ENCODE measurements at places on chromosomes 5 and 9.

DNA sequence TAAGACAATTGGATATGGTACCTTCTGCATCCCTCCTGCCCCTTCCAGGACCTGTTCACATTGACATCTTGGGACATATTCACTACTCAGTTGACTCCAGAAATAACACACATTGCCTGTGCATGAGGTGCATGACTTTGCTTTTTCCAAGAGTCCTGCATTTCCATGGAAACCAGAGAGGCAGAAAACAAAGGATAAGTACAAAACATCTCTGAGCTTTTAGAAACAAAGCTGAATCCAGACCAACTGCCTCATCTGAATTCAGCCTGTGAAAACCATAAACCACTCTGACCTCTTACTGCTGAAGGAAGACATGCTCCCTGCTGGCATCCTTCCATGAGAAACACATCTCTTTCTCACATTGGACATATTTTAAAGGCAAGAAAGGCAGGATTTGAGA, 695.1 kb downstream of the TAF11L14 start:
- DNase-seq = no peak

- no peak for DNase-seq
Measured at GRCh38 chr9:99181206-99181605, 40.5 kb downstream of the ALG2 start.

GRCh38 chr9:26801772-26802171, 90.8 kb downstream of the CAAP1 start:
- no peak for DNase-seq

DNA sequence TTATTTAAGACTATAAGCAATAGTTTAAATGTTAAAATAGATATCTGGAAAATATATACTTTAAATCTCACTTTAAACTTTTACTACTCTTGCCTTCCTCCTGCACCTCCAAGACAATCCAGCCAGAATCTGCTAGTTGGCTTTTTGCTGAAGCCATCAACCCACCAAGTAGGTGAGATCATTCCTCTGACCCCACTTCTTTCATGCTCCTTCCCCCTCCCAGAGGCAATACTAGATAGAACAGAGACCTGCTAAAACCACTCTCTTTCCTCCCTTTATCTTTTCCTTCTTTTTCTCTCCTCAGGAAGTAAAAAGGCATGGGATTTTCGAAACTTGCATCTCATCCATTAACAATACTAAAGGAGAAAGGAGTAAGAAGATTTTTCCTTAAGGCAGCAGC, 30.1 kb upstream of the CAMK4 start:
- no peak for DNase-seq

DNA sequence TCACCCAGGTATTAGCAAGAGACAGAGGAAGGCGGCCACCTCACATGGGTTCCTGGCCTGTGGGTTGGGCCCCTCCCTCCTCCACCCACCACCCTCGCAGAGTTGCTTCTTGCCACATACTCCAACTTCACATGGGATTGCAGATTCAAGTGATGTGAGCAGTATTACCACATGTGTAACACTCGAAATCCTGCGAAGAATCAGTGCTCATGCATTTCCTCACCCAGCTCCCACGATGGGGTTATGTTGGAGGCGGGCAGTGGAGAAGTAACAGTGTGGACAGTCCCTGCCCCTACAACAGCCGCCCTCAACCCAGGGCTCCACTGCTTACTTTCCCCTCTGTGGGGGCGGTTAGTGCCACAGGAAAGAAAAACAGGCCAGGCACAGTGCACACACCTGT, 3.9 kb upstream of the FBP1 start:
- no peak for DNase-seq

GRCh38 chr5:115202952-115203351, 33.2 kb upstream of the TRIM36 start:
- DNase-seq = no peak

DNA sequence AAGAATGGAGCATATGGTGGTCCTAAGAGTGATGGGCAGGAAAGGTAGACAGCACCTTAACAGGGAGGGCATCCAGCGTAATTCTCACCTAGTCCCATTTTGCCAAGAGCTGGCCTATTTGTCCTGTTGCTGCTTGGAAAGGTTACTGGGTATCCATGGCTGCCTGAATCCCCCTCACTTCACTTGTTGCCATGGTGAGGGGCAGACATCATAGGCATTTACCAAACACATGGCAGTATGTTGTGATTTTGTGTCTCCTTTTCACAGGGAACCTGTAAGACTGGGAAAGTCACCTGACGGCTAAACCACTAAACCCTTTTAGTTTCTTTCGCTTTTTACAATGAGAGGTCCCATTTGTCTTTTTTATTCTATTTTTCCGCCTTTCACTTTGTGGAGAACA, 227.1 kb downstream of the CD180 start:
- no peak for DNase-seq

GRCh38 chr9:91557327-91557726, 133.7 kb upstream of the NFIL3 start:
- DNase-seq = no peak

All from OCI-M1 (cell line).